HFFc6 (cell line): ENCODE measurements at places on chromosomes 11 and 22. TPM values are rescaled to one million over a fixed set of nuclear protein-coding genes. Genes with fewer than 3 reads are reported as not detected.

The OR51B4 gene
- total RNA-seq, result not detected in 3 replicates

The ACCS gene
- total RNA-seq, result 3.6 to 5.1 TPM (median 4.9 TPM) in 3 replicates

The PNPLA5 gene
- total RNA-seq, result not detected in 3 replicates

The PAMR1 gene
- 149 to 194 TPM (median 151 TPM) in 3 replicates for total RNA-seq

The KRTAP5-11 gene
- not detected in 3 replicates for total RNA-seq

DNA sequence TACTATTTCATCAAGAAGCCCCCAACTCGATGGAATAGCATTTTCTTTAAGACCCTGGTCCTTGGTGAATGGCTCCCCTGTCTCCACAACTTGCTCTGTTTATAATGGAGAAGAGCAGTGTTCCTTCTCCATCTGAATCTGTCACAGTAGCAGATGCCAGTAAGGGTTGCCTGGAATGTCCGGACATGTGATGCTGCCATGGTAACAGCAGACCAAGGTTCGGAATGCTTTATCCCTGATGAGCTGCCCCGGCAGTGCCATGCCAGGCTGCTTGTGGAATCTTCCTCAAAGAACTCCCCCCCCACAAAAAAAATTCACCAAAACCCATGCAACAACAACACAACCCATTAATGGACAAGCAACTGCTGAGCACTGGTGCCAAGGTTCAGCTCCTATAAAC is 72.5 kb downstream of the KCNC1 start:
- H3K36me3 ChIP-seq, result peaks cover 4% of the 10 kb centered on the region; the same call in 1 of the 2 replicates
- DNase-seq, result no peak
- no peak overlapping the region for H3K27ac ChIP-seq
- H3K27me3 ChIP-seq, result peaks cover 3% of the 10 kb centered on the region
- no peak overlapping the region for H3K4me3 ChIP-seq

- DNase-seq, result no peak
- H3K27me3 ChIP-seq, result peaks cover 2% of the 10 kb centered on the region; the same call in 1 of the 2 replicates
- peak overlapping the region; percentile 32; the same call in 1 of the 2 replicates for H3K27ac ChIP-seq
- H3K4me3 ChIP-seq, result no peak overlapping the region
- H3K36me3 ChIP-seq, result peaks cover 16% of the 10 kb centered on the region
Observed at GRCh38 chr11:128757886-128758612, 64.2 kb downstream of the FLI1 start.

DNA sequence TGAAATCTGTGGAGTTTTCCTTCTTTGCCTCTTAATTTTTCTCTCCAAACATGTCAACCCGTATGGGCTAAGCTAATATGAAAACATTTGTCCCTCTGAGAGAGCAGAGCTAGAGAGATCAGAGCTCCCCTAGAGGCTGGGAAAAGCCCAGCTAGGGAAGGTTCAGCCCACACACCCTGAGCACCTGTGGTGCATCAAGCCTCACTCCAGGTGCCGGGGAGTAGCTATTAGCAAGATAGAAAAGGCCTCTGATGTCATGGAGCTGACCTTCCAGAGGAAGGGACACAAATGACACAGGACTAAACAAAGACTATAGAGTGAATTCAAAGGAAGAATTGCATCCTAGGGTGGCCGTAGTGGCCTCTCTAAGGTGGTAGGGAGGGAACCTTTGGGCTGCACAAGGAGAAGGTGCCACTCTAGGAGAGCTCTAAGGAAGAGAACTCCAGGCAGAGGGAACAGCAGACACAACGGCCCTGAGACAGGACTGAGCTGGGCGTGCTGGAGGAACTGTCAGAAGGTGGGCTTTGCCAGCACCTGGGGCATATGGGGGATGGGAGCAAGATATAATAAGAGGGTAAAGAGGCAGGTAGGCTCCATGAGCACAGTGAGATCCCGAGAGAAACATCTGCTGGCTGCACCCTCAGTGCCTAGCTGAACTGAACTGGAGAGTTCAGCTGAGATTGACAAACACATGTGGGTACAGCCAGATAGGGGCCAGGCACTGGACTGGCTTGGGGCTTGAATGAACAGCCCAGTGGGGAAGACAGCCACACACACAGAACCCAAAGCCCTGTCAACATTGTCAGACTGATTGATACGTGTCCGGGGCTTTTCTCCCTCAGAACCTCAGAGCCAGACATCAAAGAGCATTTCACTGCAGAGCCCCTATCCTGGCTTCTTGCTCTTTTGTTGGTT is 65.5 kb upstream of the DRD2 start:
- no peaks in the 10 kb centered on the region for H3K4me1 ChIP-seq
- H3K27me3 ChIP-seq, result peaks cover 6% of the 10 kb centered on the region; the same call in 1 of the 2 replicates
- no peaks in the 10 kb centered on the region for H3K36me3 ChIP-seq
- H3K27ac ChIP-seq, result no peak overlapping the region
- no peak for DNase-seq

- H3K27me3 ChIP-seq, result peaks cover 1% of the 10 kb centered on the region
- H3K4me1 ChIP-seq, result peaks cover 47% of the 10 kb centered on the region
- no peaks in the 10 kb centered on the region for H3K36me3 ChIP-seq
- H3K27ac ChIP-seq, result peak overlapping the region; percentile 68
Observed at GRCh38 chr11:58905721-58906547, 33.4 kb upstream of the GLYATL1 start.

- no peak overlapping the region for H3K4me3 ChIP-seq
- H3K27ac ChIP-seq, result no peak overlapping the region
- H3K27me3 ChIP-seq, result peaks cover 64% of the 10 kb centered on the region
- H3K36me3 ChIP-seq, result no peaks in the 10 kb centered on the region
Observed at GRCh38 chr22:38944653-38945052, 12.8 kb upstream of the APOBEC3A start.

- peaks cover 17% of the 10 kb centered on the region for H3K4me1 ChIP-seq
- DNase-seq, result peak; percentile 42
- H3K36me3 ChIP-seq, result no peaks in the 10 kb centered on the region
- peak overlapping the region; percentile 90 for H3K4me3 ChIP-seq
- peaks cover 9% of the 10 kb centered on the region for H3K27me3 ChIP-seq
Observed at GRCh38 chr22:45268958-45269844, 15.5 kb upstream of the UPK3A start.

- H3K27ac ChIP-seq, result peak overlapping the region; percentile 51; the same call in 1 of the 2 replicates
- peak overlapping the region; percentile 89 for H3K4me3 ChIP-seq
- DNase-seq, result no peak
- peaks cover 32% of the 10 kb centered on the region for H3K4me1 ChIP-seq
Observed at GRCh38 chr11:129278586-129279319, 86.6 kb upstream of the ARHGAP32 start.

DNA sequence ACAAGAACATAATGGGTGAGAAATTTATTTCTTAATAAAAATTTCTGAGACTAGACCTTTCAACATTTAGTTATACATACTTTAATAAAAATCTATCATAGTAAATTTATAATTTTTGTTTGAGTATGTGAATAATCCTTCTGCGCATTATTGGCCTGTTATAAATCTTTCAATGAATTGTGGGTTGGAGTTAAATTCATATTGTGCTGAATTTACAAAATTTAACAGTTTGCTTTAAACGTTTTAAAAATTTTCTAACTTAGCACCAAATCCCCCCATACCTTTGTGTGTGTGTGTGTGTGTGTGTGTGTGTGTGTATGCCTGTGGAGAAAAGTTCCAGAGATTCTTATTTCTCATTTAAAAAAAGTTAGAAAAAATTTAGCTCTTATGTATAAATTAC is 111.0 kb downstream of the TMEM135 start:
- no peak overlapping the region for H3K27ac ChIP-seq
- H3K4me3 ChIP-seq, result no peak overlapping the region
- no peaks in the 10 kb centered on the region for H3K27me3 ChIP-seq
- peaks cover 4% of the 10 kb centered on the region; the same call in 1 of the 2 replicates for H3K36me3 ChIP-seq
- DNase-seq, result no peak

GRCh38 chr22:31210556-31211421 is 1.3 kb upstream of the LIMK2 start:
- H3K36me3 ChIP-seq, result no peaks in the 10 kb centered on the region
- peak overlapping the region; percentile 67 for H3K27ac ChIP-seq
- H3K4me1 ChIP-seq, result peaks cover 28% of the 10 kb centered on the region
- no peaks in the 10 kb centered on the region; the same call in 1 of the 2 replicates for H3K27me3 ChIP-seq
- H3K4me3 ChIP-seq, result 0 out of 2 replicates have a peak overlapping the region, but pooled peaks have one; percentile 29

- peaks cover 86% of the 10 kb centered on the region for H3K4me1 ChIP-seq
- DNase-seq, result peak; percentile 10
- H3K36me3 ChIP-seq, result peaks cover 36% of the 10 kb centered on the region
- no peak overlapping the region for H3K27ac ChIP-seq
Observed at GRCh38 chr11:72972496-72973128, 158.4 kb downstream of the ATG16L2 start.

- H3K27me3 ChIP-seq, result peaks cover 4% of the 10 kb centered on the region; the same call in 1 of the 2 replicates
- DNase-seq, result no peak
- no peak overlapping the region for H3K4me3 ChIP-seq
- H3K36me3 ChIP-seq, result no peaks in the 10 kb centered on the region
- no peak overlapping the region for H3K27ac ChIP-seq
Observed at GRCh38 chr11:80136991-80137390, 696.2 kb upstream of the TENM4 start.

DNA sequence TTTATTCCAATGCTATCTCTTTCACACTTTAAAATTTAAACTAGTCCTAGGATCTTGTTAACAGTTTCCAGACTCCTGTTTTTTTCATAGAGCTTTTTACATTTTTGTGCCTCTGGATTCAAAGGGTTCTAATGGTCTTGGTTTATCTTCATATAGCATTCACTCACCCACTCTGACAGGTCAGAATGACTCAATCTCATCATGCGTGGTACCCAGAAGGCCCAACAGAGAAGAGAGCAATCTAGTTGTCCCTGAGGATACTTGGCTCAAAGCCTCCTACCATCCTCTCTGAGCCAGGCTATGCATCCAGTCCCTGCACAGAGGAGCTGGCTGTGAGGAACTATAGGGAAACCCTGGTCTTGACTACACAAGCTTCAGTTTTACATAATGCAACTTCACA is 27.5 kb downstream of the MAML2 start:
- H3K27me3 ChIP-seq, result no peaks in the 10 kb centered on the region; the same call in 1 of the 2 replicates
- no peak for DNase-seq
- H3K4me3 ChIP-seq, result peak overlapping the region; percentile 43
- peaks cover 100% of the 10 kb centered on the region for H3K4me1 ChIP-seq

DNA sequence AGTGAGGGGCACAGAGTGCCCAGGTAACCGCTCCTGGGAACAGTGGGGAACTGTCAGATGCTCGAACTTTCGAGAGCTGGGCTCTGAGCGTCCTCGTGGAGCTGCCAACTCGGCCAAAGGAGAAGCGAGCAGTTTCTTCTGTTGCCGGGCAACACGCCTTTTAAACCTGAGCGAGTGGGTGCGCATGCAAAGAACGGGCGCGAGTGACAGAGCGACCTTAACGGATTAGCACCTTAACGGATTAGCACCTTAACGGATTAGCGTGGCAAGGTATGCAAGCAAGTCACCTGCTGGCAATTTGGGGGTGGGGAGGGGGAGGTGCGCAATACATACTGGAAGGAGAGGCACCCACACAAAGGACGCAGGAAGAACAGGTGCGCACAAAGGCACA is 61.8 kb upstream of the PRODH start:
- no peak overlapping the region for H3K4me3 ChIP-seq
- no peaks in the 10 kb centered on the region; the same call in 1 of the 2 replicates for H3K36me3 ChIP-seq
- no peak for DNase-seq
- peaks cover 43% of the 10 kb centered on the region for H3K27me3 ChIP-seq
- H3K27ac ChIP-seq, result no peak overlapping the region

DNA sequence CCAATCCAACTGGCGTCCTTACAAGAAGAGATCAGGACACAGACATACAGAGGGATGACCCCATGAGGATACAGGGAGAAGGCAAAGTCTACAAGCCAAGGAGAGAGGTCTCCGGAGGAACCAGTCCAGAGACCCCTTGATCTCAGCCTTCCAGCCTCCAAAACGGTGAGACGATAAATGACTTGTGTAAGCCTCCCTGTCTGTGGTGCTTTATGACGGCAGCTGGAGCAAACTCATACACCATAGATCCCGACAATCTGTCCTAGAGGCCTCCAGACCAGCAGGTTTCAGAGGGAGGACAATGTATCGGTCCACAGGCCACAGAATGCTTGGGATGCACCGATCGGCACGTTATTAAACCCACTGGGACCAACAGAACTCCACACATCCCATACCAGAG is 383.3 kb downstream of the SHANK2 start:
- H3K27me3 ChIP-seq, result peaks cover 3% of the 10 kb centered on the region; the same call in 1 of the 2 replicates
- DNase-seq, result no peak
- H3K36me3 ChIP-seq, result peaks cover 4% of the 10 kb centered on the region; the same call in 1 of the 2 replicates
- H3K27ac ChIP-seq, result no peak overlapping the region
- H3K4me3 ChIP-seq, result no peak overlapping the region
